ENCODE measurements at places on chromosomes 3 and 15.

DNA sequence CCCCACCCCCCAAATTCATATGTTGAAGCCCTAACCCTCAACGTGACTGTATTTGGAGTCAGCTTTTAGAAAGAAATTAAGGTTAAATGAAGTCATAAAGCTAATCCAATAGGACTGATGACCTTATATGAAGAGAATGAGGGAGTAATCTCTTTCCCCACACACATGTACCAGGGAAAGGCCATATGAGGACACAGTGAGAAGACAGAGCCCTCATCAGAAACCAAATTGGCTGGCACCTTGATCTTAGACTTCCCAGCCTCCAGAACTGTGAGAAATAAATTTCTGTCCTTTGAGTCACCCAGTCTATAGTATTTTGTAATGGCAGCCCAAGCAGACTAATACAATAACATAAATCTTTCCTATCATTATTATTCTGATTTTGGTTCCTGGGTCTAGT lies 194.7 kb upstream of the NANOGP8 start:
- DNase-seq: no peak

DNA sequence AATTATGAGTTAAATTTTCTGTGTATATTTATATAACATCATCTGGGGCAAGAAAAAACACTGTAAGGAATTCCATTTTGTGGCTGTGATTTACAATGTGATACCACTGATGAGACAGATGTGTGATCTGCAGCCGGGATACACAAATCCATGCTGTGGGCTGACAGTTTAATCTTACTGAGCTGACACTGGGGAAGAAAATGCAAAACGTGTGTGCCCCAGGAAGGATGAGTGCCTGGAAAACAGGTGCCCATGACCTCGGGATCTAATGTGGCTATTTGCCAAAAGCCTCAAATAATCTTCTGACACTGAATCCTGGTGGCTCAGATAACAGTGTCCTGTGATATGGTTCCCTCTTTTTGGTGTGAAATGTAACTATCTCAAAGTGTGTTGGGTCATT lies 10.5 kb downstream of the MYRIP start:
- DNase-seq: no peak

- DNase-seq: no peak
These were observed 34.1 kb downstream of the TM2D3 start for GRCh38 chr15:101618076-101618475.

GRCh38 chr3:166304584-166304983 lies 467.4 kb upstream of the BCHE start:
- DNase-seq: no peak

DNA sequence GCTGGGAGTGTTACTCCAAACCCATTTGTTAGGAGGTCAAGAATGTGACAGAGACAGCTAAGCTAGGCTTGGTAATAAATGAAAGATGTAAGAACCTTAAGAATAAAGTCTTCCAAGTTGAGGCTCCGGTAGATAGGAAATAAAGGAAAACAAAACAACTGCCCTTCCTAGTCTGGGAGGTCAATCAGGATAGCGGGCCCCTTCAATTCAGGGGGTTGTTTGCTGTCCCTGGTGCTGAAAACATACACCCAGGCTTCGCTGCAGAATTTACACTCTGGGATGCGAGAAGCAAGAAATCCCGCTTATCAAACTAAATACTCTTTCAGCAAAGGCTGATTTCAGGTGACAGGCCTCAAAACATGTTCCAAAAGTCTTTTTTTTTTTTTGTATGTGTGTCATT lies 393.4 kb downstream of the NTRK3 start:
- no peak for DNase-seq

DNA sequence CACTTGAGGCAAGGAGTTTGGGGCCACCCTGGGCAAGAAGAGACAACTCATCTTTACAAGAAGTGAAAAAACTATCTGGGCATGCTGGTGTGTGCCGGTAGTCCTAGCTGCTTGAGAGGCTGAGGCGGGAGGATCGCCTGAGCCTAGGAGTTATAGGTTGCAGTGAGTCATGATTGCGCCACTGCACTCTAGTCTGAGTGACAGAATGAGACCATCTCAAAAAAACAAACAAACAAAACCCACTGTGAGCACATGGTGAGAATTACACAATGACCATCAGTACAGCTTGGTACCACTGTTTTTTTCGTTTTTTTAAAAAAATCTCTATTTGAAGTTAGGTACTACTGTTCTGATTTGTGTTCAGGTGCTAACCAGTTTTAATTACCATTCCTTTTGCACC lies 13.6 kb downstream of the VPS39 start:
- DNase-seq: no peak

- no peak for DNase-seq
These were observed 21.3 kb downstream of the SLC12A8 start for GRCh38 chr3:125191256-125191655.

- no peak for DNase-seq
These were observed 2.3 kb downstream of the PEAK1 start for GRCh38 chr15:77417602-77418001.

DNA sequence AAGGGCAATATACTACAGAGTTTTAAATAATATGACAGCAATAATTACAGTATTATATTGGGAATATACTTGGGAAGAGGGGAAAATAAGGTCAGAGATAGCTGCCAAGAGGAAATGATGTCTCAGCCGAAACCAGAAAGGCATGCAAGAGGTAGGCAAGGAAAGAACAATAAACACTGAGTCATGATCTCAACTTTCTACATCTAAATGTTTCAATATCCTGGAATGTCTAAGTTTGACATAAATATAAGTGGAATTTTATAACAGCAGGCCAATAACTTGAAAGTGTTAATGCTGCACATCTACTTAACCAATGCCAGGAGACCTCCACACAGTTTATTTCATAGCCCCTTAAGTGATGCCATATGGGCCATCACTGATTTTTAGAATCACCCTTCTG lies 99.8 kb upstream of the CPNE4 start:
- DNase-seq: no peak

DNA sequence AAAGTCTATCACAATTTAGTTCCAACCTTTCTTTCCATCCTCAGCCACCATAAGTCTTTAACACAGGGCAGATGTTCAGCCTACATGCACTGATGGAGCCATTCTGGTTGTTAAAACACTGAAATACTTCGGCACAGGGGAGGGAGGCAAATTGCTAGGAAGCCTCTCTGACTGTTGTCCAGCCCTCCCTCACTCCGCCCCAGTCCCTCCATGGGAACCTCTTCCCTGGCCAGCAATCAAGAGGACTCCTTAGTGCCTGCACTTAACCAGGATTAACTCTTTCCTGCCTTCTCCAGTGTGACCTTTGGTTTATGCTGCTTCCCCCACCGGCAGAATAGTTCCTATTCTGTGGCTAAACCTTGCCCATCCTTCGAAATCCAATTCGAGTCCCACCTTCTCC lies 47.0 kb upstream of the USP3 start:
- no peak for DNase-seq

- DNase-seq: peak; percentile 42
These were observed 12.0 kb upstream of the ZNF592 start for GRCh38 chr15:84736375-84736774.

GRCh38 chr3:67610458-67610857 lies 44.0 kb downstream of the SUCLG2 start:
- DNase-seq: no peak
